Smooth muscle cell of the coronary artery (primary cell): ENCODE measurements at places on chromosomes 6 and 20. TPM values are rescaled to one million over a fixed set of nuclear protein-coding genes. Genes with fewer than 3 reads are reported as not detected.

The TPBG gene
- 16.4 and 24.7 TPM in 2 replicates for total RNA-seq

The CHRNA4 gene
- not detected in 2 replicates for total RNA-seq

The ULBP1 gene
- 0.30 TPM in 1 of 2 replicates, not detected in the other for total RNA-seq

The ERVFRD-1 gene
- total RNA-seq = not detected in 2 replicates

The CD109 gene
- 5.2 and 18.0 TPM in 2 replicates for total RNA-seq

The HRH3 gene
- total RNA-seq = not detected in 2 replicates

The TFAP2C gene
- 1.8 TPM in 1 of 2 replicates, not detected in the other for total RNA-seq

The HLA-DRA gene
- 0.82 TPM in 1 of 2 replicates, not detected in the other for total RNA-seq

The ASIP gene
- total RNA-seq = not detected in 2 replicates

The PLCB4 gene
- total RNA-seq = 1.1 and 1.8 TPM in 2 replicates

The TLDC2 gene
- 0.15 TPM in 1 of 2 replicates, not detected in the other for total RNA-seq

The LY6G6C gene
- total RNA-seq = not detected in 2 replicates
